ENCODE measurements at places on chromosomes 13 and 19. TPM values are rescaled to one million over a fixed set of nuclear protein-coding genes. Genes with fewer than 3 reads are reported as not detected.
A peak's percentile ranks its signal among the peaks of the same experiment; 100 is the strongest.

TUBB4A gene
- not detected for polyA plus RNA-seq

GCDH gene
- polyA plus RNA-seq: 26.6 TPM

GPR108 gene
- 64.4 TPM for polyA plus RNA-seq

LILRA2 gene
- 2.1 TPM for polyA plus RNA-seq

ZNF560 gene
- polyA plus RNA-seq: not detected

ZNF709 gene
- polyA plus RNA-seq: not detected

IGSF23 gene
- polyA plus RNA-seq: not detected

C19orf38 gene
- 1.00 TPM for polyA plus RNA-seq

DNA sequence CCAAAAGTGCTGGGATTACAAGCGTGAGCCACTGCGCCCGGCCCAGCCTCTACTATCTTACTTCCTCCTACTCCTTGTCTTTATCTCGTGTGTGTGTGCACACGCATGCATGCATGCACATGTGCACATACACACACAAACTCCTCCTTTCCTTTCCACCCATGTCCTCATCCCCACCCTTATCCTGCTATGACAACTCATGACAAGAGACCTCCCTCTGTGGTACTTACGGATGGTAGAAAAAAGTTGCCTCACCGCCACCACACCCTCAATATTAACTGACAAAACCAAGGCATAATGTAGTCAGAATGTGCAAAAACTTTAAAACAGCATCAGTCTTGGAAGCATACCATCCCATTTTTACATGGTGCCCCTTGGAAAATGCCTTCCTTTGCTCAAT is 15.9 kb upstream of the EEF1AKMT1 start:
- no peak for DNase-seq
- peaks cover 6% of the 10 kb centered on the region for H3K36me3 ChIP-seq
- H3K27me3 ChIP-seq: no peaks in the 10 kb centered on the region
- no peak overlapping the region for H3K27ac ChIP-seq
- H3K4me3 ChIP-seq: no peak overlapping the region

- H3K4me3 ChIP-seq: no peak overlapping the region
- DNase-seq: no peak
- H3K36me3 ChIP-seq: no peaks in the 10 kb centered on the region
These were observed 35.3 kb downstream of the EDNRB start for GRCh38 chr13:77883328-77883727.

DNA sequence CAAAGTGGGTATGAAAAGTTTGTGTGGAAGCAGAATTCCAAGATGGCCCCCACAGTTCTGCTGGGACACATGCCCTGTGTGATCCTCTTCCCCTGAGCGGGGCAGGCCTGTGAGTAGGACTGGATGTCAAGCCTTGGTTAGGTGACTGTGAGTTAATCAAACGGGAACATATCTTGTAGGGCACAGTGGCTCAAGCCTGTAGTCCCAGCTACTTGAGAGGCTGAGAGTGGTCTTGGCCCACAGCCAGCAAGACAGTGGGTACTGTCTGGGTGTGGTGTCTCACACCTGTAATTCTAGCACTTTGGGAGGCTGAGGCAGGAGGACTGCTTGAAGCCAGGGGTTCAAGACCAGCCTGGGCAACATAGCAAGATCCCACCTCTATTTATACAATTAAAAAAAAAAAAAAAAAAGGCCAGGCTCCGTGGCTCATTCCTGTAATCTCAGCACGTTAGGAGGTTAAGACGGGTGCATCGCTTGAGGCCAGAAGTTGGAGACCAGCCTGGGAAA is 6.4 kb downstream of the ZNF653 start:
- DNase-seq: no peak
- H3K27me3 ChIP-seq: no peaks in the 10 kb centered on the region
- peaks cover 2% of the 10 kb centered on the region for H3K4me1 ChIP-seq
- H3K27ac ChIP-seq: no peak overlapping the region
- H3K36me3 ChIP-seq: peaks cover 72% of the 10 kb centered on the region
- H3K4me3 ChIP-seq: no peak overlapping the region

DNA sequence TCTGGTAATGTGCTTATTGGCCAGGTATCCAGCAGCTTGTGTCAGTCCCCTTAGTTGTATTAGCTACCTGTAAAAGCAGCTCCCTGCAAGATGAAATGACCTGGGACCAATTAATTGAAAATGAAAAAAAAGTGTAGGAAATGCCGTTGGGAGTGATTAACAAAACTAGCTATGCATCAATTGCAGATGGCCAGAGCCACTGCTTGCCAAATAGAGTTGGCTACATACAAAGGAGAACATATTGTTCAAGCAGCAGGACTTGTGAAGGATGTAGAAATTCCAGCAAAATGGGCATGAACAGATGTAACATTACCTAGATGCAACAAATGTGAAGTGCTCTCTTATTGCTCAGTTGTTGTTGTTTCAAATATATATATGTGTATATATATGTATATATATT is 300.5 kb downstream of the PCDH17 start:
- no peaks in the 10 kb centered on the region for H3K4me1 ChIP-seq
- H3K27me3 ChIP-seq: no peaks in the 10 kb centered on the region
- H3K36me3 ChIP-seq: no peaks in the 10 kb centered on the region
- DNase-seq: no peak
- no peak overlapping the region for H3K27ac ChIP-seq

GRCh38 chr13:32824675-32825074 is 191.5 kb upstream of the KL start:
- H3K27me3 ChIP-seq: no peaks in the 10 kb centered on the region
- no peaks in the 10 kb centered on the region for H3K36me3 ChIP-seq
- DNase-seq: no peak
- H3K27ac ChIP-seq: peak overlapping the region; percentile 4
- H3K4me3 ChIP-seq: no peak overlapping the region
- H3K4me1 ChIP-seq: no peaks in the 10 kb centered on the region

DNA sequence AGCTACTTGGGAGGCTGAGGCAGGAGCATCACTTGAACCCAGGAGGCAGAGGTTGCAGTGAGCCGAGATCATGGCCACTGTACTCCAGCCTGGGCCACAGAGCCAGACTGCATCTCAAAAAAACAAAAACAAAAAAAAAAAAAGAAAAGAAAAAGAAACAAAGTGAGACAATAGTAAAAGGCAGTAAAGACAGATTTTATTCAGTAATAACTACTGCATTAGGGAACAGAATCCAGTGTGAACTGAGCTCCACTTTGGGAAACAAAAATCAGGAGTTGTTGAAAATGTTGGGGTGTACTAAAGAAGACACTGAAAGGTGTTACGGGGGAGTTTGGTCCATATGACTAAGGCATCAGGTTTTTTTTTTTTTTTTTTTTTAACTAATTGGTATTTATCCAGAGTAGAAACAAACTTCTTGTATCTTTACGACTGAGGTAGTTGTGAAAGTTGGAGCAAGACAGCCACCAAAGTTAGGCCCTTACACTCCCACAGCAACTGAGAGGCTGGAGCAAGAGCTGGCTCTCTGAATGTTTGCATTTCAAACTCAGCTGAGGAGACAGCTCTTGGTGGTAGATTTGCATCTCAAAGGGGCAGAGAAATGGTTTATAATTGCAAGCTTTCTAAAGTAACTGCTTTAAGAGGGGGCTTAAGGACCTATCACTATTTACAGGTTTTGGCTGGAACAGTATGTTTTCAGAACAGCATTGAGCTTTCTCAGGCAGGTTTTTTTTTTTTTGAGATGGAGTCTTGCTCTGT is 24.2 kb downstream of the ZNF607 start:
- H3K27ac ChIP-seq: no peak overlapping the region
- peaks cover 13% of the 10 kb centered on the region for H3K4me1 ChIP-seq
- H3K4me3 ChIP-seq: no peak overlapping the region

GRCh38 chr13:112634102-112634501 is 46.1 kb upstream of the TUBGCP3 start:
- DNase-seq: no peak
- H3K4me3 ChIP-seq: no peak overlapping the region
- no peaks in the 10 kb centered on the region for H3K4me1 ChIP-seq
- no peaks in the 10 kb centered on the region for H3K27me3 ChIP-seq
- H3K36me3 ChIP-seq: no peaks in the 10 kb centered on the region
- H3K27ac ChIP-seq: no peak overlapping the region

- no peak overlapping the region for H3K4me3 ChIP-seq
- H3K4me1 ChIP-seq: peaks cover 12% of the 10 kb centered on the region
- no peak for DNase-seq
- peaks cover 9% of the 10 kb centered on the region for H3K27me3 ChIP-seq
- no peak overlapping the region for H3K27ac ChIP-seq
- H3K36me3 ChIP-seq: peaks cover 28% of the 10 kb centered on the region
These were observed 7.6 kb downstream of the SSC5D start for GRCh38 chr19:55495646-55496349.

DNA sequence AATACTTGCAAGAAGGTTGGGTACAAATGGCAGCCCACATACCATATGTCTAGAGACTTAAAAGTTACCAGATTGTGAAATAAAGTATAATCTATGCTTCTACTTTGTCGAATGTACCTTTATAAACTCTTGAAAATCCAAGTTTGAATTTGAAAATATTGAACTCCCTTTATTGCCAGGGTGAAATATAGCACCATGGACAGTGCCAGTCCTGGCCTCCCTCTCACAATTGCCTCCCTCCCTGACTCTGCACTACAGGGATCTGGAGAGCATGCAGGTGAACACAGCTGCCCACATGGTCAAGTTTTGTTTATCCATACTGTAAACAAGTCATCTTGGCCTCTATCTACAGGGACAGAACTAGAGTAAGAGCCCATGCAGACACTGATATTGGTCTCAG is 394.1 kb upstream of the SLITRK6 start:
- no peaks in the 10 kb centered on the region for H3K4me1 ChIP-seq
- H3K27ac ChIP-seq: no peak overlapping the region
- H3K36me3 ChIP-seq: no peaks in the 10 kb centered on the region

GRCh38 chr13:22944378-22944777 is 236.4 kb upstream of the SGCG start:
- H3K36me3 ChIP-seq: no peaks in the 10 kb centered on the region
- H3K4me3 ChIP-seq: no peak overlapping the region

DNA sequence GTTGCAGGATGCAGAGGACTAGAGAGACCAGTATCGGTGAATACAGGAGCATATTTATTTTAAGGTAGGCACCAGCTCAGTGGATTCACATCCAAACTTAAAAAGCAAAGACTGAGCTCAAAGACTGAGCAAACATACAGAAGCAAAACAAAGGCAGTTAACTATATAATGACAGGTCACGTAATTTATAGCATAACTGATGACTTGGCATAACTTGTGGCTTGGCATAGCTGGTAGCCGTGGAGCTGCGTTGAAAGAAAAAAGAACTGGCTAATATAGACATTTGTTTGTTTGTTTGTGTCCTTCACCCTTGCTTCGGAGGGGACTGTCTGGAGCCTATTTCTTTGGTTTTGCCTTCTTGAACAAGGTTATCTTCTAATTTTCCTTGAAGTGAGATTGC is 33.7 kb downstream of the ZNF493 start:
- DNase-seq: no peak
- H3K27ac ChIP-seq: no peak overlapping the region
- no peaks in the 10 kb centered on the region for H3K27me3 ChIP-seq
- H3K36me3 ChIP-seq: no peaks in the 10 kb centered on the region
- H3K4me3 ChIP-seq: no peak overlapping the region

DNA sequence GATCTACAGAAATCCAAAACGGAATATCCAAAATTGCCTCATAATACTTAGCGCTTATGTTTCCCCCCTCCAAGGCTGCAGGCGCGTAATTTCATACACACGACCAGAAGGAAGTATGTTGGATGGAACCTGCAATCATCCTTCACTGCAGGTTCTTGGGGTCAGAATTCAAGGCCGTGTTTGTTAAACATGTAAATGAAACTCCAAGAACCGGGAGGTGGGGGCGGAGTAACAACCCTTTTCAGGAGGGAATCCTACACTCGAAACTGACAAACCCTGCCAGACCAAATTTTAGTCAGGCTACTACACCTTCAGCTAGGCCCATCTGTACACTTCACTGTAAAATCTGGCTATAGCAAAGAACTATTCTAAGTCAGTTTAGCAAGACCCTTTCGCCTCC is 1.3 kb downstream of the ZNF607 start:
- DNase-seq: no peak
- H3K27ac ChIP-seq: peak overlapping the region; percentile 87
- H3K27me3 ChIP-seq: no peaks in the 10 kb centered on the region
- peaks cover 13% of the 10 kb centered on the region for H3K4me1 ChIP-seq
- peaks cover 15% of the 10 kb centered on the region for H3K36me3 ChIP-seq

DNA sequence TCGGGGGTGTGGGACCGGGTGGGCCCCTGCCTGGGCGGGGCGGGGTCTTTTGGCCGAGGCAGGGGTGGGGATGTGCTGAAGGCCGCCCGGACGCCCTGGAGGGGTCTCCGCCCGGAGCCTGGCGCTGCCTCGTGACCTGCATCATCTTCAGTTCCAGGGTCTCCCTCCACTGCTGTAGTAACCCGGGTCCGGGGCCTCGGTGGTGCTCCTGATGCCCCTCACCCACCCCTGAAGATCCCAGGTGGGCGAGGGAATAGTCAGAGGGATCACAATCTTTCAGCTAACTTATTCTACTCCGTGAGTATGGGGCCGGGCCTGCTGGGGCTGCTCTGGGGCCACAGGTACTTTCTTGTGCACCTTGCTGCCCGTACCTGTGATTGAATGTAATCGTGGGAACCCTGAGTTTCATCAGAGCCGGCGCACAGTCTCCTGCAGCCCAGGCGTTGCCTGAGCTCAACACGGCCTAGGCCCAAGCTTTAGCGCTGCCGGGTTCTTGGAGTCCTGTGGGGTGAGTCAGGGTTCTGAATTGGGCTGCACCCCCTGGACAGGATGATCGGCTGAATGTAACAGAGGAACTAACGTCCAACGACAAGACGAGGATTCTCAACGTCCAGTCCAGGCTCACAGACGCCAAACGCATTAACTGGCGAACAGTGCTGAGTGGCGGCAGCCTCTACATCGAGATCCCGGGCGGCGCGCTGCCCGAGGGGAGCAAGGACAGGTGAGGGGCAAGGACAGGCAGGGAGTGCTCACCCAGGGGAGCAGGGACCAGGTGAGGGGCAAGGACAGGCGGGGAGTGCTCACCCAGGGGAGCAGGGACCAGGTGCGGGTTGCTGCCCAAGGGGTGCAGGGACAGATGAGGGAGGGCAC is 10.5 kb downstream of the PEAK3 start:
- H3K36me3 ChIP-seq: peaks cover 35% of the 10 kb centered on the region
- H3K27me3 ChIP-seq: no peaks in the 10 kb centered on the region
- DNase-seq: peak; percentile 43
- H3K4me3 ChIP-seq: peak overlapping the region; percentile 99

GRCh38 chr19:19224852-19225494 is 13.2 kb downstream of the NCAN start:
- peak overlapping the region; percentile 41 for H3K4me3 ChIP-seq
- H3K36me3 ChIP-seq: no peaks in the 10 kb centered on the region
- H3K4me1 ChIP-seq: peaks cover 11% of the 10 kb centered on the region
- H3K27ac ChIP-seq: no peak overlapping the region
- peak; percentile 87 for DNase-seq
- H3K27me3 ChIP-seq: peaks cover 46% of the 10 kb centered on the region

- H3K4me1 ChIP-seq: no peaks in the 10 kb centered on the region
- no peaks in the 10 kb centered on the region for H3K36me3 ChIP-seq
- no peak overlapping the region for H3K4me3 ChIP-seq
- H3K27ac ChIP-seq: no peak overlapping the region
These were observed 45.0 kb downstream of the CBY2 start for GRCh38 chr13:45747071-45747470.

- peaks cover 7% of the 10 kb centered on the region for H3K4me1 ChIP-seq
- H3K4me3 ChIP-seq: no peak overlapping the region
- H3K27me3 ChIP-seq: no peaks in the 10 kb centered on the region
- H3K27ac ChIP-seq: peak overlapping the region; percentile 11
- peak; percentile 64 for DNase-seq
These were observed 21.0 kb downstream of the CCDC8 start for GRCh38 chr19:46392252-46392801.

Measured in stomach (tissue), 19 donors.